ENCODE measurements at places on chromosomes 4 and X.
A peak's percentile ranks its signal among the peaks of the same experiment; 100 is the strongest.

DNA sequence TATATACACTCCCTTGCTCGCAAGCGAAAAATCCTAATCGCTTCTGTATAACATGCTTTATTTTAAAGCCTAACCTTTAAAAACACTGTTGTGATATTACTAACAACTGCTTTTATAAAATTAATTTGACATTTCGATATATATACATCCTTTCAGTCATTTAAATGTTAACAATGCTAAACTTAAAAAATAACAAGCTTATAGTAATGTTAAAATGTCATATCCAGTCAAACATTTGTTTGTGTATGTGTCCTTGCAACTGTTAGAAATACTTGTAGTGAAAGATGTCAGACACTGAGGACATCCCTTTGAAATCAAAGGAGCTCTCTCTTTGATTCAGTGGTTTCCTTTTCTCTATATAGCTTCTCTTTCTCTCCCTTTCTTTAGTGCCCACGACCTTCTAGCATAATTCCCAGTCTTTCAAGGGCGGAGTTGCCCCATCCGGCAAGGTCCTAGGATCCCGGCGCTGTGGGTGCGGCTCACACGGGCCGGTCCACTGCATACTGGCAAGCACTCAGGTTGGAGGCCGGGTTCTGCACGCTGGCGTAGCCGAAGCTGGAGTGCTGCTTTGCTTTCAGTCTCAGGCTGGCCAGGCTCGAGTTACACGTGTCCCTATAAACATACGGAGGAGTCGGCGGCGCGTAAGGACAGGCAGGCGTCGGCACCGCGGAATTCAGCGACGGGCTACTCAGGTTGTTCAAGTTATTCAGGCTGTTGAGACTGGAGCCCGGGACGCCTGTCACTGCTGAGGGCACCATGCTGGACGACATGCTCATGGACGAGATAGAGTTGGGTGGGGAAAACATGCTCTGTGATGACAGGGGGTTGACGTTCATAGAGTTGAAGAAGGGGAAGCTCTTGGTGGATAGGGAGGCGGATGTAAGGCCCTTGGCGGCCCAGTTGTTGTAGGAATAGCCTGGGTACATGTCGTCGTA is 5.0 kb downstream of the PITX2 start:
- no peak for DNase-seq

GRCh38 chr4:3790006-3790561 is 23.9 kb downstream of the ADRA2C start:
- no peak for DNase-seq

DNA sequence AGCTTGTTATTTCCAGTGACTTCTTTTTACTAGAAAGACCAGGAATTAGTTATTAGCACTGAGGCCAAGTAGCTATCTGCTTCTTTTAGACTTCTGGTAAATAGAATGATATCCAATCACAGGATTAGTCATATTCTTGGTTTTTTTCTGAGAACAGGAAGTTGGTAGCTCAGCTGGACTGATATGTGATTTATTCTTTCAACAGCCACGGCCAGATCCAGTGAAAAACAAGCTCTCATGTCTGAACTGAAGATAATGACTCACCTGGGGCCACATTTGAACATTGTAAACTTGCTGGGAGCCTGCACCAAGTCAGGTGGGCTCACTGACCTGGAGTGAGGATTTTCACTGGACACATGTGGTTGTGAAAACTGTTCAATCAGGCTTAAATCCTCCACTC is 48.6 kb downstream of the PDGFRA start:
- peak; percentile 81 for DNase-seq

DNA sequence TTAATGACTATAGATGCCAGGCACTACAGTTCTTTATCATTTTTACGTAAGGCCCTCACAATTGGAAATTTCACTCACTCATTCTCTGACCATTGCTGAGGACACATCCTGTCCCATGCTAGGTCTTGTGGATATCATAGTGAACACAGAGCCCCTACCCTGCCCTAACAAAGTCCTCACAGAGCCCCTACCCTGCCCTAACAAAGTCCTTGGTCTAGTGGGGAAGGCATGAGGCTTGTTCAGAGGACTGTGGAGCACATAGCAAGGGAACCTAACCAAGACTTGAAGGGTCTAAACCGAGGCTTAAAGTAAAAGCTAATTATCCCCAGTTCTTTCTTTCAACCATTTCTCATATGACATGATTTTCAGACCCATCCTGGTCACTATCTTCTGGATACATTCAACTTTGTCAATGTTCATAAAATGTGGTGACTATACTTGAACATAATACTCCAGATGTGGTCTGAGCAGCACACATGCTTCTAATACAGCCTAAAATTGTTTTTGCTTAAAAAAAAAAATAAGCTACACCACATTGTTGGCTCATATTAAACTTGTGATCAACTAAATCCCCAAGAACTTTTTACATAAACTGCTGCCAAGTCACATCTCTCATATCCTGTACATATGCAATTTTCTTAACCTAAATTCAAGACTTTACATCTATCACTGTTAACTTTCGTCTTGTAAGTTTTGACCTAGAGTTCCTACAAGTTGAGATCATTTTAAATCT is 77.0 kb downstream of the GPC3 start:
- DNase-seq: no peak

DNA sequence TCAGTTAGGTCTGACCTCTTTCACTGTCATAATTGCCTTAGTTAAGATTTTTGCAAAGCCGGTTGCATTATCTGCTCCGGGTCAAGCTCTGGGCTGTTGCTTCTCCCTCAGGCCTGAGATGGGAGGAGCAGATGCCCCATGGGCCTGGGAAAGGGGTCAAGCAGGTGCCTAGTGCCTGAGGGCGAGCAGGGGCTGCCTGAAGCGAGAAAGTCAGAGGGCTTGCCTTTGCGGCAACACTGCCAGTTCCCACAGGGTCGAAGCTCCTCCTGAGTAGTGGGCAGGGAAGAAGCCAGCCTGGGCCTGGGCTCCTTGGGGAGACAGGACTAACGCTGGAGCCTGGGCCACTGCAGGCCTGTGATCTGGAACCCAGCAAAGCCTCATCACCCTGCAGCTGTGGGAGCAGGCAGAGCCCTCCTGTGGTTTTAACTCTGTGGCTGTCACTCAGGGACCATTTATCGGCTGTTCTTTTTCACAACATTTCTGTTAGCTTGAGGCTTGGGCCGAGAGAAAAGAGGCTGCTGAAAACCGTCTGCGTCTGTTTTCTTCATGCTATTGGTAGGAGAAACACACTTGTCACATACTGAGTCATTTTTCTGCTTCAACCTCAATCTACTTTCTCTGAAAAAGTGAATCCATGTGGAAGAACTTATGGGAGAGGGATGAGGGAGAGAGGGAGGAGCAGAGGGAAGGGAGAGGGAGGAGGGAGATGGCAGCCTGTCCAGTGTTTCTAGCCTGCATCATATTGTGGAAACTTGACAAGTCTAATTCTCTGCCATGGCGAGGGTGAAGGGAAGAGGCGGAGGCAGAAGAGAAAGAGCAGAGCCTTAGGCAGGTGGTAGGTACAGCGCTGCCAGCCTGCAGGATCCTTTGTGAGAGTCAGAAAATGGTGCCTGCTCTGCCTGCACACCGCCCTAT is 68.4 kb downstream of the RHOH start:
- DNase-seq: peak; percentile 28

- no peak for DNase-seq
Measured at GRCh38 chr4:109682875-109683274, 20.4 kb downstream of the CASP6 start.
